ENCODE measurements at places on chromosomes 1 and 21.

DNA sequence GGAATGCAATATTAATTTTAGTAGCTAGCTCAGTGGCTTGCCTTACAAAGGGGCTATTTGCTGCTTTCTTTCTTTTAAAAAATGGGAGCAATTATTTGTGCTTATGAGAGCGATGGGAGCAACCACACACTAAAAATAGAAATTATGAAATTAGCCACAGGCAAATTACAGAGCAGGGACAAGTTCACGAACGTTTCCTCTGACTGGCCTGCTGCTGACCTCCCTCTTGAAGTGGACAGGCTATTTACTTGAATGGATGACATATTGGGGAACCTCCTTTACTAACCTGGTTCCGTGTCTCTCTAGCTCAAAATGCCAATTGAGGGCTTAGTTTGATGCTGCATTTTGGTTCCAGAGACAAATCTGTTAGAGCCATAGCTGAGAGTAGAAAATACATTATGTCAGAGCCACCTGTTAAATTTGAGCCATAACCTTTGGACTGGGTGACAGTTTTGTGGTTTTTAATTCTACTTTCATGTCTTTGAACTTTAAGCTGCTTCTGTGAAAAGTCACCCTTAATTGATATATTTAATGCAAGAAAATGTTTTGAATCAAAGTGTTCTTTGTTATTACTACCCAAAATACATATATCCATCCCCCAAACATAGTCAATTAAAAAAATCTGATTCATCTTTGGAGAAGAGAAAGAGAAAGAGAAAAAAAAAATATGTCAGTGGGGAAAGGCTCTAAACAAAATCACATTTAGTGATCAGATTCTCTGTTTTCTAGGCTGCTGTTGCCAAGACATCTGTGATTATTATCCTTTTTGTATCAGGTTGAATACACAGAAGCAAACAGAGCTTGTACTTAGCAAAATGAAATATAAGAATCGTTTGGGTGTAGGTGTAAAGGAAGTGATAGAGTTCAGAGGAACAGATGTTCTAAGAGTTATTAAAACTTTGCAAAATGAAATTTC lies 351.9 kb downstream of the ADGRL2 start:
- no peak for DNase-seq

- no peak for DNase-seq
These were observed 27.1 kb upstream of the GPR153 start for GRCh38 chr1:6288026-6288425.

DNA sequence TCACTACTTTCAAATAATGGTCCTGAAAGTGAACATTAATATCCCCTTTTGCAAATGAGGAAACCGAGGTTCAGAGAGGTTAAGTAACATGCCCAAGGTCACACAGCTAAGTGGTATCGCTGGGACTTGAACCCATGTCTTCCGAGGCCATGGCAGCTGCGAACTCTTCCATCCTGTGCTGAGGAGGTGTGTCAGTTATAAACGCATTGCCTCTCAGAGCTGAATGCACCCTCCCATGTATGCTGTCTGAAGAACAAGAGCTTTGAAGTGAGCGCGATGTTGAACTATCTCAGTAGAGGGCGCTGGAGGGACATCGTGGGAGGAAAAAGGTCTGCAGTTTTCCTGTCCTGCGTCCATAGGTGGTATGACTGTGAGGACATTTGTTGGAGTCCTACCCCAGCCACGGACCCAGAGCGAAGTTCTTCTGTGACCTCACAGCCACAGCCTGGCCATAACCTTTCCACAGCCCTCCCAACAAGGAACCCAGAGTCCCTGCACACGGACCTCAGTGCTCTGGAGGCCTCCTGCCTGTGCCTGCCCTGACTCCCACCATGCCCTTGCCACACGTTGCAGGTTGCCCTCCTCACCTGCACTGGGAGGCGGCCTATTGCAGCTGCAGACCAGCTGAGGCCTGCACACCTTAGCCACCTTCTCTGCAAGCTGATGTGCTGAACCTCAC lies 7.5 kb downstream of the MYOC start:
- DNase-seq = peak; percentile 64

DNA sequence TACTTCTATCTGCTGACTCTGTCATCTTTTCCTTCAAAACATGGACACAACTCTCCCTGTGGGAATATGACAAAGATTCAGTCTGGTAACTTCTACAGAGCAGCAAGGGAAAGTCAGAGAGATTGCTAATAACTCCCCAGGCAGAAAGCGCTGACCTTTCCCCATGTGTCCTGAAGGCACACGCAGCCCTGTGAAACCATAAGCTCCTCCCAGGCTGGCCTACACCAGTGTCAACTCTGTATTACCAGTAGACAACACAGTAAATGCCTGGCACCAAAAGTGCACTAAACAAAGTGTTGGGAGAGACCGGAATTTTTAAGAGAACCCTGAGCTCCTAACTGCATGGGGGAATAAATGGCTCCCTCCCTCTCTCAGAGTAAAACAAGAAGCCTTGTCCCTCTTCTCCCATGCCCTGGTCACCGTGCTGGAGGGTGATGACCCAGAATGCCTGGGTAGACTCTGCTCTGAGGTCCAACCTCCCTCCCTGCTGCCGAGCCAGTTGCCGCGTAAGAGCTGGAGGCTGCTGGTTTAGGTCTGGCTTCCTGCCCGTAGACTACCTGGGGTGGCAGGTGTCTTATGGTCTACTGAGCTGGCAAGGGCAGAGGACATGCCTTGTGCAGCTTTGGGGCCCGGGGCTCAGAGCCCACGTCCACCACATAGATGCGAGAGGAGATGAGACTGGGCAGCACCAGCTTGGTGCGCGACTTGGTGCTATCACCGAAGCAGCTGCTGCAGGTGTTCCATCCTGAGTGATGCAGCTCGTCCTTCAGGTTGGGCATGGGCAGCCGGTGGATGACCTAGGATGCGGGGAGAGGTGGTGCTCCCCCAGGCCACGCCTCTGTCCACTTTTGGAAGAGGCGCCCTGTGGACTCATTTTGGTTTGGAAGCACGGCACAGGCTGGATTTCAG lies 3.9 kb downstream of the SELENBP1 start:
- no peak for DNase-seq

GRCh38 chr1:197778366-197778945 lies 3.2 kb upstream of the DENND1B start:
- no peak for DNase-seq

- no peak for DNase-seq
These were observed 1190.9 kb upstream of the PRMT6 start for GRCh38 chr1:105865546-105865945.

- no peak for DNase-seq
These were observed 327.1 kb downstream of the PCP4 start for GRCh38 chr21:40194185-40194980.

- DNase-seq = no peak
These were observed 278.8 kb downstream of the KIF26B start for GRCh38 chr1:245433561-245433960.

DNA sequence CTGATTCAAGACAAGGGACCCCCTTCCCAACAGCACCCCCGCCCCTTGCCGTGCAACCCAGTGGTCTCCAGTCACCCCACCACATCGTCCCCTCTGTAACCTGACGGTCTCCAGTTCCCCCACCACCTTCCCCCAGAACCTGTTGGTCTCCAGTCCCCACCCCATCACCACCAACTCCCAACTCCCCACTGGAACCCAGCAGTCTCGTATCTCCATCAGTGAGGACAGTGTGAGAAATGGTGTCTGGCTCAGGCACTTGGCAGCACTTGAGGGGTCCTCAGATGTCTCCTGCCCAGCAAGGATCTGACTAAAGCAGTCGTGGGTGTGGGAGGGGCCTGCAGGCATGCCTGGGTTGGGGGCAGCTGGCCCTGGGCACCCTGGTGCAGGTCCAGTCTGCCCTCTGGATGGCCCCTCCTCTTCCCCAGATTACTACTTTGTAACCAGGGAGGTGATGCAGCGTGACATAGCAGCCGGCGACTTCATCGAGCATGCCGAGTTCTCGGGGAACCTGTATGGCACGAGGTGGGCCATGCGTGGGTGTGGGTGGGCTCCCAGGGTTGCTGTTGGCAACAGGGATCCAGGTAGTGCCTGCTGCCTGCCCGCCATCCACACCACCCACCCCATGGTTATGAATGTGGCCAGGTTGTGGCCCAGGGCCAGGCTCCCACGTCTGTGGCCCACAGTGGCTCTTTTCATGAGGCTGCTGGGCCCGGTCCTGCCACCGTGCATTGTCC lies 3.1 kb upstream of the GJC2 start:
- no peak for DNase-seq

- DNase-seq = no peak
These were observed 19.6 kb upstream of the C2CD2 start for GRCh38 chr21:41973427-41973831.

DNA sequence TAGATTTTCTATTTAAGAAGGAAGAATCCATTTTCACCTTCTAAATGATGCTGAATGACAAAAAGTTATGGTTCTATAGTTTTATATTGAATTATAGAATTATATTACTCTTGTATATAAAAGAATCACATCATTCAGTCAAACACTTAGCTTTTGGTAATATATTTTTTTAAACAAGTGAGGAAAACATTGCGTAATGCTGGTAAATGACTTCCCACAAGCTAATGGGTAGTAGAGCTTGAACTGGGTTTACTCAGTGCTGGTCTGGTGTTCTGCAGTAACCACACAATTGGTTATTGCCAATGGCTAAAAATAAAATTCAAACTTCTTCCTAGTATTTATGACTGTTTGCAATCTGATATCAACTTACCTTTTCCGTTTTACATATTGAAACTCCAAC lies 10.6 kb upstream of the GIPC2 start:
- DNase-seq = no peak

DNA sequence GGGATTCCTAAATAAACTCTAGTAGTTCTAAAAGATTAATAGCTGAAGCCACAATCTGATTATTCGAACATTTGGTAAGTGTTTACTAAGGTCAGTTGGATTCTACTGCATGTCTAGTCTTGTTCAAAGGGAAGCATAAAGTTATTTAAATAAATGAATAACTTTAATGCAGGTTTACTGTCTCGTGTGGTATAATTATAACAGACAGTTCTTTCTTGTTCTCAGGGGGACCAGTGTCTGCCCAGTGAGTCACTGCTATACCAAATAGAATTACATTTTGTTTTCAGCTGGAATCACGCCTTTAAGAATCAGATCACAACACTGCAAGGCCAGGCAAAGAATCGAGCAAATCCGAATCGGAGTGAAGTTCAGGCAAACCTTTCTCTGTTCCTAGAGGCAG lies 45.1 kb downstream of the SMG7 start:
- no peak for DNase-seq

- peak; percentile 74 for DNase-seq
These were observed 19.8 kb upstream of the HSPG2 start for GRCh38 chr1:21956720-21957552.

DNA sequence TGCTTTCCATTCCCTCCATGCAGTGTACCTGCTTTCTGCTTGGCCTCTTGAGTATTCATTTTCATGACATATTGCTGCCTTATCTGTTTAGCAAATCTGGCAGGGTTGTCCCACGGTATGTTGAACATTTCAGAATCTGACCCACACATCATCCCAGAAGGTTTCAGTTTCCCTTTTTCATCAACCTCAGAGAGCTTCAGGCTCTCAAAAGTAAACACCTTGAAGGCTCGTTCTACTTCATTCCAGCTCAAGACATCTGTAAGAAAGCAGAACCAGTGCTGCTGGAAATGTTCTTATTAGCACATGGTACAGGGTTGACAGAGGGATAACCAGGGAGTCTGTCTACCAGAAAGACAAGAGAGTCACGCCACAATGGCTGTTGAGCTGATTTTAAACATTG lies 103.6 kb downstream of the SPAG17 start:
- no peak for DNase-seq

DNA sequence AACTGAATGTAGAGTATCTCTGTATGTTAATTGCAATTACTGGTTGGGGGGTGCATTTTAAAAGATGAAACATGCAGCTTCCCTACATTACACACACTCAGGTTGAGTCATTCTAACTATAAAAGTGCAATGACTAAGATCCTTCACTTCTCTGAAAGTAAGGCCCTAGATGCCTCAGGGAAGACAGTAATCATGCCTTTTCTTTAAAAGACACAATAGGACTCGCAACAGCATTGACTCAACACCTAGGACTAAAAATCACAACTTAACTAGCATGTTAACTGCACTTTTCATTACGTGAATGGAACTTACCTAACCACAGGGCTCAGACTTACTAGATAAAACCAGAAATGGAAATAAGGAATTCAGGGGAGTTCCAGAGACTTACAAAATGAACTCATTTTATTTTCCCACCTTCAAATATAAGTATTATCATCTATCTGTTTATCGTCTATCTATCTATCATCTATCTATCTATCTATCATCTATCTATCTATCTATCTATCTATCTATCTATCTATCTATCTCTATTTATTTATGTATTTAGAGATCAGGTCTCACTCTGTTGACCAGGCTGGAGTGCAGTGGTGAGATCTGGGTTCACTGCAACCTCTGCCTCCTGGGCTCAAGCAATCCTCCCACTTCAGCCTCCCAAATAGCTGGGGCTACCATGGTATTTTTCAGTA lies 47.8 kb downstream of the CHML start:
- no peak for DNase-seq

DNA sequence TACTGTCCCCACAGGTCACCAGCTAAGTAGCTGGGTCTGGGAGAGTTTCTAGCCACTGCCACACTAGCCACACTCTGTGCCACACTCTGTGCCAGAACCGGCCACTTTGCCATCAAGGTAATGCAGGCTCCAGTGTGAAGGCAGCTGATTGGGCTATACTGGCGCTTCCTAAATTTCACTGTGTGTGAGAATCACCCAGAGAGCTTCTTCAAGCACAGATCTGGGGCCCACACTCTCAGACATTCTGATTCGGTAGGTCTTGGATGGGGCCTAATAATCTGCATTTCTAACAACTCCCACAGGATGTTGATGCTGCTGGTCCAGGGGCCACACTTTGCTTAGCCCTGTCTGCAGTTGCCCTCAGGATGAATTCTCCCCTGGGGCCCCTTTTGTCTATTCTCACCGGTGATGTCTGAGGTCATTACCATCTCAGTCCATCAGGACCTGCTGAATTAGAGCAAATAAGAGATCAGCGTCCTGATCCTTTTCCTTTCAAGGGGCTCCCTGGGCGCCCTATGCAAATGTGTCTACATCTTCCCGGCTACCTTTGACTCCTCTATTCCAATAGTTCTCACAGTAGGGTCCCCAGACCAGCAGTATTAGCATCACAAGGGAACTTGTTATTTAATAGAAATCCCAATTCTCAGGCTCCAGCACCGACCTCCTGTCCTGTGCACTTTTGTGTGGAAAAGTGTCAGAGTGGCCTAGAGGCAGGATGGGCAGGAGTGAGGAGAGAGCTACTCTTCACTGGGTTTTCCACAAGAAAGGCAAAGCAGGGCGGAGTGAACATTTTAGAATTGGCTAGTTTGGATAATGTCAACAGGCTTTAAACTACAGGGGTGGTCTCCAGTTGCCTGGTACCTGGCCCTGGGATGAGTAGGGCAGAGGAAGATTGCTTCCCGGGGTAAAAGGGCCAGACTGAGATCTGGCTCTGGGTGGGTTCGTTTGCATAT lies 24.7 kb upstream of the LRRN2 start:
- no peak for DNase-seq

GRCh38 chr21:22319435-22319834 lies 1321.2 kb downstream of the NCAM2 start:
- DNase-seq = no peak

- no peak for DNase-seq
These were observed 116.1 kb downstream of the PSMG1 start for GRCh38 chr21:39066829-39067780.

GRCh38 chr1:233269656-233270055 lies 25.9 kb downstream of the PCNX2 start:
- DNase-seq = no peak

All from CD4-positive, alpha-beta T cell treated with Interleukin-17A for 4 hours (primary cell).